Stimulated activated CD4-positive, alpha-beta T cell treated with anti-CD3 and anti-CD28 coated beads, TNF-alpha, amount 100 ng/mL, for 1 hour (primary cell): ENCODE measurements at places on chromosomes 2 and 18.
A peak's percentile ranks its signal among the peaks of the same experiment; 100 is the strongest.

DNA sequence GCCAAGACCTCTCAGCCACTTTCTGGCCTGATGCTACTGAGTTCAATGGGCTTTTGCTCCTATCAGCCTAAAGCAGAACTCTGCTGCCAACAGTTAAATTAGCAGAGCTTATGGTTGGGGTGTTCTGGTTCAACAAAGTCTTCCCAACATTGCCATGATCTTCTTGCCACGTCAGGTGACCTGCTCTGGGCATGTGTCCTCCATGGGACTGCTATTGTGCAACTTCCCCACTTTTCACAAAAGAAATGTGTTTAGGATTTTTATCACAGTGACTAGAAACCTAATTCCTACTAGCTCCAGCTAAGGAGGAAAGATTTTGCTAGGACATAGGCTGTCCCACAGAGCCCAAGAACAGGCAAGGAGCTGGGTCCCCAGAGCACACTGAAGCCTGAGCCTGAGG, 56.4 kb downstream of the ALK start:
- no peak for DNase-seq

DNA sequence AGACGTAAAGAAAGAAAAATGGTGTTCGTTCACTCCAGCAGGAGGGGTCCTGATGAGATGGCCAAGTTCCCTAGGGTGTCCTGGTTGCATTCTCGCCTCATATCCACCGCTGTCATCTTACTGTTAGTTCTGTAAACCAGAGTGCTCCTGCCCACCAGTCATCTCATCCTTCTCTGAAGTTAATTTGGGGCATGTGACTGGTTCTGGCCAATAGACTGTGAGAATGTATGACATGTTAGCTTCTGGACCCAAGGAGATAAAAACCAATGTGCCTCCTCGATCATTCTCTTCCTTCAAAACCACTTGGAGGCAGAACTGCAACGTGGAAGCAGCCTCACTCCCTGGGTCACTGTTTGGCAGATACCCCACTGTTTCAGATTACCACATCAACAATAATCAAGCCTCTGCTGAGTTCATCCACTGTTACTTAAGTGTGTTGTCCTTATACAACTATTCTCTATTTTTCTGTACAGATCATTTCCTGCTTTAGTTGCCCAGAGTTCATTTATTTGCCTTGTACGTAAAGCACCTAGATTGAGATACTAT, 759.1 kb downstream of the TSN start:
- DNase-seq = no peak

GRCh38 chr2:177254433-177255226, 9.9 kb downstream of the NFE2L2 start:
- DNase-seq = no peak

DNA sequence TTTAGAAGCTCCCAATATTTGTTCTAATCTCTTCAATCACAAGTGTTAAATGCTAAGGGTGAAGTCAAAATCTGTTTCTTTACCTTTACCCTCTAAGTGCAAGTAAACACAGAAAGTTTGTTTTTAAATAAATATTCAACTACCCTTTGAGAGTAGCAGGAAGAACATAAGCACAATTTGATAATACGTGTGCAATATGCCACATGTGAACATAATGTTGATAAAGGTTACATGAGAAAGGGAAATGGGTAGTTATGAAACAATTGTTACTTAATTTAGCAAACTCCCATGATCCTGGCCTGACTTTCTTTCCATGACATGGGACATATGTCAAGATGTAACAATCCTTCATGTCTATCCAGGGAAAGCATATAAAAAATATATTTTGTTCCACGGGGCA, 7.1 kb downstream of the SPRED2 start:
- no peak for DNase-seq

DNA sequence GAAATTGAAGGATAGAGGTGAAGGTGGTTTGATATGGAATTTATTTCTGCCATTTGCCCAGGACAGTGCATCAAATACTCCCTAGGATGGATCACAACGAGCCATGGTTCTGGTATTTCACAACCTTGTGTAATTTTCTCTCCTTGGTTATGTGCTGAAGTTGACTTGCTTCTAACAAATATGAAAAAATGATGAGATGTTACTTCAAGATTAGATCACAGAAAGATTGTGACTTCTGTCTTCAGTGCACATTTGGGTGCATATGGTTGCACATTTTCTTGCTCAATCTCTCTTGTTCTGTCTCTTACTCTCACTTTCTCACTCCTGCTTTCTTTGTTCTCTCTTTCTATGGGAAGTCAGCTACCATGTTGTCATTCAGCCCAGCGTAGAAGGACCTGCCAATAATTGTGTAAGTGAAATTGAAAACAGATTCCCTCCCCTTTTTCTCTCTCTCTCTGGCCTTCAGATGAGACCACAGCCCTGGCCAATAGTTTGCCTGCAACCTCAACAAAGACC, 104.6 kb upstream of the RMDN2 start:
- DNase-seq = no peak

DNA sequence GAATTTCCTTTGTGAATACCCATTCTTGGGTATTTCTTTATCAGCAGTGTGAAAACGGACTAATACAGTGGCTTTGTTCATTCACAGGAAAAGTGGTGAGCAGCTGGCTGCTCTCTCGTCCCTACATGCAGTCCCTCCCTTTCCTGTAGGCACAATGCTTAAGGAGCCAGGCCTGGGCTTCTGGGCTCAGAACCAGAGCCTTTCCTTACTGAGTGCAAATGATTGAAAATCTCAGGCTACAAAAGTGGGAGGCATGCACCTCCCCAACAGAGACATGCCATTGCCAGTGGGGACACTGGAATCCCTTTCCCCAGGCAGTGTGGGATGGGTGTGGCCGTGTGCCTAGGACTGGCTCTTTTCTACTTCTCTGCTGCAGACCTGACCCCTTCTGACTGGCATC, 61.3 kb downstream of the MCFD2 start:
- no peak for DNase-seq

DNA sequence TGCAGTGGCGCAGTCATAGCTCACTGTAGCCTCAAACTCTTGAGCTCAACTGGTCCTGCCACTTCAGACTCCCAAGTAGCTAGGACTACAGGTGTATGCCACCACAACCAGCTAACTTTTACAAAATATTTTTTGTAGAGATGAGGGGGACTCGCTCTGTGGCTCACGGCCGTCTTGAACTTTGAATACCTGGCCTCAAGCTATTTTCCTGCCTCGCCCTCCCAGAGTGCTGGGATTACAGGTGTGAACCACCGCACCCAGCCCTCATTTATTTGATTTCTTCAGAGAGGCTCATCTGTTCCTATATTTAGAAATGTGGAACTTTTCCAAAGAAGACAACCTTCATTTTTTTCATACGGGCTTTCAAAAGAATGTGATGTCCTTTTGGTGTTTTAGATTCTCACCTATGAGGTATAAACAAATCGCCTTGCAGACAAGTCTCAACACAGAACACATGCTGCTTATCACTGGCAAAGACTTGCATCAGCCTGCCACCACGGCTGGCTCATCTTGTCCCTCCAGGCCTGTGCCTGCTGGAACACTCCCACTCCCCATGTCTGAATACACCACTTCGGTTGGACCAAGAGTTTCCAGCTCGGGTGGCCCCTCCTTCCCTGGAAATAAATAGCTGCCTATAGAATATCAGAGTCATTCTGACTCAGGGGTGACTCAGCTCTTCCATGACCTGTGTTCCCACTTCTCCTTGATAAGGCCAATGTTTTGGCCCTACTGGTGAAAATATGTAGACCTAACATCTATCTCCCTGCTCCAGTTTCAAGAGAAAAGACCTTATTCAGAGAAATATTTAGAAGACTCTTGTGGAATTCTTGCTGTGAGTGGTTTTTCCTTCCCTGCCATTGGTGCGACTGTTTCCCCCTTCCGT, 202.6 kb downstream of the TGIF1 start:
- DNase-seq = peak; percentile 5
